ENCODE measurements at places on chromosomes 7 and 10.
A peak's percentile ranks its signal among the peaks of the same experiment; 100 is the strongest.

DNA sequence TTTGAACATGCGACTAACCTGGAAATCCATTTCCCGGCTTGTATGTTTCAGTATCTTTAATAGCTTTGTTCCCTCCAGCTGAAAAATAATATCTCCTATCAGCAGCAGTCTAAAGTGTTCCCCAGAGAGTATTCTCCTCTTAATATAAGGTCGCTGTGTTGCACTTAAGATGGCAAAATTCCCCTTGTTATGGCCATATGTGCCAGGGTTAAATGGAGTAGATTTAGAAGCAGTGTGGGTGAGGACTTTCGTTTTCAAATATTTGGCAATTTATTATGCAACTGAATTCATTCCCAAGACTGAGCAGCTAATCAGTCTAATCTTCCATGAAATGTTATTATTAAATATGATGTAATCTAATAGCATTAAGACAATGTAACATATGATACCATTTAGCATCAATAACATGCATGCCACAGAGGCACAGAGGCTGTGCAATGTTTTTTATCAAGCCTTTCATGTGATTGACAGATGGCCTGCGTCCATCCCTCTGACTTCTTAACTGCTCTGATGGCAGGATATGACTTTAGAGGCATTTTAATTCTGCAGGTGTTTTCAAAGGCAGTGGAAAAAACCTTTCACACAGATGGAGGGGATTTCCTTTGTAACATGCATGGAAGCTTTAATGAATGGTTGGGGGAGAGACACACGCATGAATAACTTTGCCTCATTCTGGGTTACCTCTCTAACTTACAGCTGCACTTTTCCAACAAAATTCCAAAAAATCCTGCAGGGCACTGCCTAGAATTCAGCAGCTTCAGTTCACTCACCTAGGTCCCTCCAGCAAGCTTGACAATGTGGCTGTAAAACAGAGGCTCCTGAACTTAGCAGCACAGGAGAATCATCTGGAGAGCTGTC, 55.1 kb upstream of the ZPBP start:
- no peak for DNase-seq

DNA sequence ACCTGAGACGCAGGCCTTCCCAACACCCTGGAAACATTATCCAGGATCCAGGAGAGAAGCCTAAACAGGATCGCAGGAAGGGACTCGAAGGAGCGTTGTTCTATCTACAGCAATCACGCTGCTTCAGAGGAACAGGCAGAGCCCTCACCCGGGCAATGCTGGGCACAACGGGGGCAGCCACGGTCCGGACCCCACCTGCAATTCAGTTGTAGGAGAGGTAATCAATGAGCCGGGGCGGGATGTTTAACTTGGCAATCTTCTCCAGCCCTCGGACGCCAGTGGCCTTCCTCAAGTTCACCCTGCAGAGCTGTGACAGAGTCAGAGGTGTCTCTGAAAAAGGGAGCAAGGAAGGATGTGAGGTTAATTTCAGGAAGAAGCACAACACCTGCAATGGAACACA, 25.9 kb downstream of the ASB13 start:
- DNase-seq = no peak

- no peak for DNase-seq
These were observed 1.4 kb downstream of the RHBDD2 start for GRCh38 chr7:75880242-75880641.

DNA sequence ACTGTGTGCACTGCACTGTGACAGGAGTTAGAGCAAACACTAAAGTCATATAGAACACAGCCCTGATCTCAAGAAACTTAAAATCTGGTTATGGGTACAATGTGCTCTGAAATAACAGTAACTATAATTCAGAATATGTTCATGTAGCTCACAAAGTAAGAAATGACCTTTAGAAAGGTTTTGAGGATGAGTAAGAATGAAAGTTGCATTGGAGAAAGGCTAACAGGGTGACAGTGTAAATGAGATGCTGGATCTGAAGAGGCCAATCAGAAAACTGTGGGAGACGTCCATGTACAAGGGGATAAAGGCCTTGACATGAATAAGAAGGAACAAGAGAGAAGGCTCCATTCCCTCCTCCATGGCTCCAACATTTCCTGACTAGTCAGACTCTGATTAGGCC, 124.7 kb downstream of the GRM3 start:
- DNase-seq = no peak

- no peak for DNase-seq
These were observed 4.2 kb downstream of the IGFBP1 start for GRCh38 chr7:45892407-45893035.

GRCh38 chr10:51602326-51602725, 97.1 kb downstream of the CSTF2T start:
- no peak for DNase-seq

- DNase-seq = peak; percentile 28
These were observed 37.7 kb downstream of the PPP1R17 start for GRCh38 chr7:31724696-31725095.

DNA sequence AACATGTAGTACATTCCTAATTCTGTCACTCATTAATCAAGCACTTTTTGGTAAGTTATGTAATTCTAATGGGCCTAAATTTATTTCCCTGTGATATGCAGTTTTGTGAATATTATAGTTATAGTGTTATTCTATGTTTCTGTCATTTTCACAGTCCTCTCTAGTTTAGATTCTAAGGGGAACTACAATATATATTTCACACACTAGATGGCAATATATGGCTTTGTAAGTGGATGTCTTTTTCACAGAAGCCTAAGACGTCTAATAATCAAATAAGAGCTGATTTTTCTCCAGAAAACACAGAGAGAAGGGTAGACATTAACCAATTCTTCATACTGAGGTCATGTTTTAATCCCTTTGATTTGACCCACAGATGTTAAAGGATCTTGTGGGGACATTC, 18.0 kb downstream of the RNLS start:
- no peak for DNase-seq

- no peak for DNase-seq
These were observed 48.2 kb downstream of the ARMH3 start for GRCh38 chr10:102007796-102008195.

GRCh38 chr10:88070080-88070880, 206.9 kb downstream of the PTEN start:
- DNase-seq = no peak

DNA sequence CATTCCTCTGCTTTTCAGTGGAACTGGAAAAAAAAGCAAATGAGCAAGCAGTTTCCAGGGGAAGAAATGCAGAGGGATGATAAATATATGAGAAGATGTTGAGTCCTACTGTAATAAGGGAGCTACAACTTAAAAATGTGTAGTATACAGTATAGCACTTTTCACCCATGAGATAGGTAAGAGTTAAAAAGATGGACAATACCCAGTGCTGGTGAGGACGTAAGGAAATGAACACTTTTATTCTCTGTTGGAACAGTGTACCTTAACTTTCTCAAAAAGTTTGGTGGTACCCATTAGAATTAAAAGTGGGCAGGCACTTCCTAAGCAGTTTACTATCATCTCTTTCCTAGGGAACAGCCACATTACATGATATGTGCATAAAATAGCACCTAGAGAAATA, 2.7 kb upstream of the FAM170B start:
- no peak for DNase-seq

All from PC-9 (cell line).